ENCODE measurements at places on chromosomes 7 and 10.
A peak's percentile ranks its signal among the peaks of the same experiment; 100 is the strongest.

DNA sequence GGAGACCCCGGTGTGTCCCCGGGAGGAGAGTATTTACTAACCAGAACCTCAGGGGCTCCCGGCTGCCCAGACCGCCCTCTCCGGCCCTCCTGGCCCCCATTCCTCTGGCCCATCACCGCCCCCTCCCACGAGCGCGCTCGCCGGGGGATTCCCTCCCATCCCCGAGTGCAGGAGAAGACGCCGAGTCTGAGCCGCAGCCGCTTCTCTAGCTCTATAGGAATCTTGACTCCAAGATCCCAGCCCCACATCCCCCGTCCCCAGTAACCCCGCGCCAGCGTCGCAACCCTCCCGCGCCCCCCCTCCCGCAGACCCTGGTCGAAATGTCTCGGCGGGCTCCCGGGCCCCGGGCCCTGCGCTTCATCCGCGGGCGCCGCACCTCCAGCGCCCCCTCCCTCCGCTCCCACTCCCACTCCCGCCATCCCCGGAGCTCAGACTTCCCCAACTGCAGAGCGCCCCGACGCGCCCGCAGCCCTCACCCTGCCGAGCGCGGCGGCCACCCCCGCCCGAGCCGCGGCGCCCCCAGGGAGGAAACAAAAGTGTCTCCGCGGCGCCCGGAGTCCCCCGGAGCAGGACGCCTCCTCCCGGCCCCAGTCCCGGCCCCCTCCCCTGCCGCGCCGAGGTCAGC is 541 bp downstream of the ELMO1 start:
- no peak for DNase-seq

GRCh38 chr7:116683786-116684185 is 11.8 kb downstream of the MET start:
- no peak for DNase-seq

DNA sequence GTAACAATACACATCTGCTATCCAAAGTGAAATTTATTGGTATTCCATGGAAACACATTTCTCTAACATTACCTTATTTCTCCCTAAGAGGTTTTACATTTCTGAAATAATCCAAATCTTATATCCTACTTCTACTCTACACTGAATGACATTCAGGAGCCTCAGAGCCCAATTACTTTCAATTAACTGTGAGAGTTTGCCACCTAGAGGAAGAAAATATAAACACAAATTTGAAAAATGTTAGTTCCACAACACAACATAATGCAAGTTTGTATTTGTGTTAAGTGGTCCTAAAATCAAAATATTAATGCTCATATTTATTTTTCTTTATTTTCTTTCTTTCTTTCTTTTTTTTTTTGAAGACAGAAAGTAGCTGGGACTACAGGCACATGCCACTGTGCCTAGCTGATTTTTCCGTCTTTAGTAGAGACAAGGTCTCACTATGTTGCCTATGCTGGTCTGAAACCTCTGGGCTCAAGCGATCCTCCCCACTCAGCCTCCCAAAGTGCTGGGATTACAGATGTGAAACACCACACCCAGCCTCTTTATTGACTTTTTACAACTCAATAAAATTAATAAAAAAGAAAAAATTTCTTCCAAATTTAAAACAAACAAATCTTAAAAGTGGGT is 46.0 kb downstream of the ATAD1 start:
- DNase-seq = no peak

- no peak for DNase-seq
These were observed 55.1 kb downstream of the ABI1 start for GRCh38 chr10:26805567-26806245.

DNA sequence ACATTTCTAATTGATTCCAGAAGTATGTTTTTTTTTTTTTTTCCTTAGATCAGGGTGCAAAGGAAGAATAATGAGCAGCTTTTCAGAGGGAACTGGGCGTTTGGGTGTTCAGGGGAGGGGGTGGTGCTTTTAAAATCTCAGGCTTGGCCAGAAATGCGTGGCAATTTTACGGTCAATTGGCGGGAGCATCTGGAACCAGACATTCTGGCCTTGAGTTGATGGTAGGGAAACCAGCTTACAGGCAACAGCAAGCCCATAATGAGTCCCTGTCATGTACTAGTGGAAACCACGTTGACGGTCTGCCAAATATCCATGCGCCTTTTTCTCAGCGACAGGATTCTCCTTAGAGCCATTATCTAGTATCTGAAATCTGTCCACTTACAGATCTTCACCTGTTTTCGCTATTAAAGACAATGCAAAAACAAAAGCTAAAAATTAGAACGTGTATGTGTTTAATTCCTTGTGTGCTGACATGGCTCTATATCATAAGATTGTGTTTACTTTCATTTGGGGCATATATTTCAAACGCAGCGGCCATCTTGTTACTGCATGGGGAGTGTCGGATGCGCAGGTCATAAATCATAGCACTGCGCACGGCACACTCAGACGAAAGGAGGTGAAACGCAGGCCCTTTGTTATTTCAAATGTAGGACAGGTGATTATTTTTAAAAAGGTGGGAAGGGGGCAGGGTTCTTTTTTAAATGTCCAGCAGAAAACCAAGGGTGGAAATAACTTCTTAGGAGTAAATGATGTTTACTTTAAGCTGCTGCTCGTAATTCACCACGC is 209.2 kb downstream of the AGMO start:
- no peak for DNase-seq

GRCh38 chr7:10908600-10908999 is 65.1 kb upstream of the PHF14 start:
- DNase-seq = no peak

GRCh38 chr10:53536322-53536721 is 763.7 kb upstream of the MBL2 start:
- DNase-seq = no peak

GRCh38 chr7:132654150-132654549 is 77.9 kb upstream of the PLXNA4 start:
- no peak for DNase-seq

DNA sequence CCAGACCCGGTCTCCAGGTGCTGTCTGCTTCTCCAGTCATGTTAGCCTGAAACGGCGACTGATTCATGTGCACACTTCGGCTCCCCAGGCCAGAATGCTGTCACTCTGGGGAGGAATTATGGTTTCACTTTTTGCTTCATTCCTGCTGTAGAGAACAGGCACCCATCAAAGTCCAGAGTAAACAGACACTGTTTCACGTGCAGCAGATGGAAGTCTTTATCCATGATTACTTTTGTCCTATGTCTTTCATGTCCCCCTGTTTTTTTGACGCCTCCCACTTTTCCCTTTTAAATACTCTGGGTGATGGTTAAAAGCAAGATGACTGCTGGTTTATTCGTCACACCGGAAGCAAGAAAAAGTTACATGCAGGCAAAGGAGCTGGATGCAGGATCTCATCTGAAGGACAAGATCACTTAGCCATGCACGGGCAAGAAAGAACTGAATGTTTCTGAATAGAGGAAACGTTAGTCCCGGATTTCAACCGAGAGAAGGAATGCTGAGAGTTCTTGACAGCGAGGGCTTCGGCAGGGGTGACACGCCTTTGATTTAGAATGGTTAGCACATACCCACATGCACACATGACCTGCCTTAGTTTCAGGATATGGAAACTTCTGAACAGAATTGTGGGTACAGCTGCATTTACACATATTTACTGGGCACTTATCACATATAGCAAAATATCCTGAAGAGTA is 250.0 kb upstream of the KLF6 start:
- DNase-seq = no peak

DNA sequence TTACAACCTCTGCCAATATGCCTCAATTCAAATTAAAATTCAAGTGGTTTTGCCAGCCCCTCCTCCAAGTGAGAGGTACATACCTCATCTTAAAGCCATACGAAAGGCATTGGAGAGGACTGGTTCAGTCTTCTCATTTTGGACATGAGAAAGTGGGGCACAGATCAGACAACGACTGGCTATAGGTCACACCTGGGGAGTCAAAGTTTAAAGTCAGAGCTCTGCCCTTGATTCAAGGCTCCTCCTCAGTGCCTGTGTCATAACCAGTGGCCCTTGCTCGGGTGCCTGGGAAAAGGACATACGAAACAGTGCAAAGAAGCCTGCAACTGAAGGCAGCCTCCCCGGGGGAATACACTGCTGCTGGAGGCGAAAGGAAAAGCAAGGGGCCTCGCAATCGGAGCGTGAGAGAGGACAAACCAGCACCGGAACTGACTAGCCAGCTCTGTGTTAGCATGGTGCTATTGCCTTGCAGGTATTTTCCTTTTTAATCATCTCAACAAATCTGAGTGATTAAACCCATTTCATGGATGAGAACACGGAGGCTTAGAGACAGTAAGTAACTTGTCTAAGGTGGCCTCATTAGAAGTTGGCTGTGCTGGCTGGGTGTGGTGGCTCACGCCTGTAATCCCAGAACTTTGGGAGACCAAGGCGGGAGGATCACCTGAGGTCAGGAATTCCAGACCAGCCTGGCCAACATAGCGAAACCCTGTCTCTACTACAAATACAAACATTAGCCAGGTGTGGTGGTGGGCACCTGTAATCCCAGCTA is 1.1 kb upstream of the MTPAP start:
- DNase-seq = no peak

DNA sequence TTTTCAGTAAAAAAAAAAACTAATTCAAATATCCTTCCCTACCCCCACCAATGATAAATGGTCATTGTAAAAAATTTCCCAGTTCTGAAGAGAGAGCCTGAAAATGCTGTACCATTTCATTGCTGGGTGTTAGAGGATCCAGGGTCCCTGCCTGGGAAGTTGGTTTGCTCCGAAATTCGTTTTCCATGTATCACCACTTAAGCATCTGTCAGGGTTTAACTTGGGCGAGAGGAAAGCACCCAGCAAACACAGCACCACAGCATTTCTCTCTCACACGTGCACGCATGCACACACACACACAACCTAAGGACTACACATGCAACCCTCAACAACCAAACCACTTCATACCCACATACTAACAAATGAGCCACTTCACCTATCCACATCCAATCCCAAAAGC is 42.1 kb upstream of the EMX2 start:
- no peak for DNase-seq

DNA sequence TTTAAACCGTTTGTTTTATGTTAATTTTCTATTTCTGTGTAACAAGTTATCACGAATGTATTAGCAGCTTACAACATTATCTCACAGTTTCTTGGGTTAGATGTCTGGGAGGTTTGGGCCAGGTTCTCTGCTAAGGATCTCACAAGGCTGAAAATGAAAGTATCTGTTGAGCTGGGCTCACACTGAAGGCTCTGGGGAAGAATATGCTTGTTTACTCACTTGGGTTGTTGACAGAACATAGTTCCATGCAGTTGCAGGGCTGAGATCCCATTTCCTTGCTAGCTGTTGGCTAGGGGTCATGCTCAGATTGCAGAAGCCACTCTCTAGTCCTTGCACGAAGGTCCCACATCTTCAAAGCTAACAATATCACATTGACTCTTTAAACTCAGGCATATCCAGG is 266.6 kb upstream of the GNAI1 start:
- DNase-seq = no peak

- DNase-seq = no peak
These were observed 16.7 kb downstream of the VIPR2 start for GRCh38 chr7:159127691-159128642.

GRCh38 chr10:85598646-85599045 is 767.9 kb downstream of the GRID1 start:
- no peak for DNase-seq

DNA sequence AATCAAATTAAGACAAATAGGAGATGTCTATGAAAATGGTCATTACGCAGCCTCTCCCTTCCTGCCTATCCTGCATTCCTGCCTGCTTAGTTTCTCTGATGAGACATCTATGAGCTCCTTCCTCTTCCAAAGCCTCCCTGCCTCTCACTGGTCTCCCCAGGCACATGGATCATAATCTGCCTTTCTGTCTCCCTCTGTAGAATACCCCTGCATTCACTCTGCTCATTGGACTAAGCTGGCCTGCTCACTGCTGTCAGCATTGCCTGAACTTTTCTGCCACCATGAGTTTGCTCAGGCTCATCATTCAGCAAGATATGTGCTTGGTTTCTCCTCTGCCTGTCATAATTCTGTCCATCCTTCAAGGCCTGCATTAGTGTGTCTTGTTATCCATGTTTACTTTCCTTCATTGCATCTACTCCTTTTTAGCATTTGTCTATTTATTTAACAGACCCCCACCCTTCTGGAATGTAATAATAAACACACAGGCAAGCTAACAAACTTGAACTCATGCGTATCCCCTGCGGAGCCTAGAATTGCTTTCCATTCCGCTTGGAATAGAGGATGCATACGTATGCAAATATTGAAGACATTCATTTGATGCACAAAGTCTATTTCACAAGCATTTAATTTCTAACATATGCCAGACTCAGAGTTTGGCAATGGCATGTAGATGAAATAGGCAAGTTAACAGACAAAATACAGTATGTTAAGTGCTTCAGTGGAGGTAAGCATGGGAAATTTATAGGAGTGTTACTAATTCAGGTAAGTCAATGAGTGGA is 88.3 kb downstream of the PTPRZ1 start:
- no peak for DNase-seq

DNA sequence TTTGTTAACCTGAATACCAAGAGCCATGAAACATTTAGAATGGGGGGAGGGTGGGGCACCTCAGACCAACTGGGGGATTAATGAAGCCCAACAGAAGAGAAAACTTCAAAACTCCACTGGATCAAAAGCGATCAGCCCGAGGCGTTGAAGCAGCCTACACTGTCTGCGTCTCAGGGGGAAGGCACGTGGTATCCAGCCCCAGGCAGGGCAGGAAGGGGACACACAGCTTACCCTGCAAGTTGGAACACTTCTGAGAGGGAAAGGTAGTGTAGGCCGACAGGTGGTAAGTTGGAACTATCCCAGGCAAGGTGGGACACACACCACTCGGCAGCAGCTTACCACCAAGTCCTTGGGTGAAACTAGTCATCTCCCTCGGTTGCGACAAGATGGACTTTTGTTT is 102.9 kb downstream of the TAX1BP1 start:
- DNase-seq = no peak

GRCh38 chr10:28566458-28567015 is 33.6 kb downstream of the WAC start:
- no peak for DNase-seq

GRCh38 chr7:99768471-99768870 is 15.5 kb downstream of the CYP3A4 start:
- DNase-seq = no peak

GRCh38 chr7:55644567-55644966 is 72.3 kb upstream of the VOPP1 start:
- DNase-seq = no peak

GRCh38 chr7:148304456-148304855 is 286.1 kb upstream of the C7orf33 start:
- no peak for DNase-seq

- DNase-seq = no peak
These were observed 5.4 kb upstream of the INPP5A start for GRCh38 chr10:132532179-132532578.

- peak; percentile 88 for DNase-seq
These were observed 518 bp upstream of the KMT2C start for GRCh38 chr7:152436111-152436930.

DNA sequence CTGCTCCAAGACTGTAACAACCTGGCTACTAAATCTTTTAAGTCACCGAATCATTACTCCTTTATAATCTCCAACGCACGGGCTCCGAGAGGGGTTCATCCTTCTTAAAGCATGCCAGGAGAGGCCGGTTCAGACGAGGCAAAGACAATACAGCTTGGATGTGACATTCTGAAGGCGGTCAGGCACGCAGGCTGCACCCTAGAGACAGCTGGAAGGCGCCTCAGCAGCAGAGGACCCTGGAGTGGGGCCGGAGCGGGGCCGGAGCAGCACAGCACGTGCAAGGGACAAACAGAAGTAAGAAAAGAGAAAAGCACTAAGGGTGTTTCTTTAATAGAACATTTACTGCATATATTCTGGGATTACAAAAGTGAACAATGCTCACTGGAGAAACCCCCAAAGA is 97.8 kb upstream of the PPP2R2D start:
- DNase-seq = no peak
